Glutamatergic neuron (in vitro differentiated cells): ENCODE measurements at places on chromosomes 2 and 18. TPM values are rescaled to one million over a fixed set of nuclear protein-coding genes. Genes with fewer than 3 reads are reported as not detected.

The EVA1A gene
- not detected for total RNA-seq

The TTR gene
- not detected for total RNA-seq

The ALPP gene
- total RNA-seq: 0.34 TPM

The UGT1A7 gene
- total RNA-seq: not detected

The LYPD1 gene
- total RNA-seq: 1.1 TPM

The NCOA1 gene
- total RNA-seq: 75.1 TPM

The PLCD4 gene
- total RNA-seq: 1.9 TPM

The TEKT4 gene
- not detected for total RNA-seq

The ACOXL gene
- total RNA-seq: 1.4 TPM

The THADA gene
- total RNA-seq: 15.0 TPM

The MYCN gene
- 43.8 TPM for total RNA-seq

The CHRNA1 gene
- 161 TPM for total RNA-seq

The SPEG gene
- 92.9 TPM for total RNA-seq

The KANSL1L gene
- 26.4 TPM for total RNA-seq

The TNFRSF11A gene
- total RNA-seq: 1.2 TPM

The DNAJC27 gene
- total RNA-seq: 17.9 TPM

The UPP2 gene
- not detected for total RNA-seq

The ALK gene
- 9.6 TPM for total RNA-seq

The PAPOLG gene
- total RNA-seq: 22.7 TPM

The HOXD11 gene
- total RNA-seq: not detected

The KIAA2012 gene
- total RNA-seq: not detected

The PMAIP1 gene
- 12.6 TPM for total RNA-seq

The TMEM247 gene
- total RNA-seq: not detected

The IL1RN gene
- total RNA-seq: not detected

The LRATD1 gene
- total RNA-seq: 19.4 TPM

The MSH6 gene
- total RNA-seq: 34.9 TPM

The NPHP1 gene
- 2.5 TPM for total RNA-seq

The LYG1 gene
- 1.2 TPM for total RNA-seq

The IL36G gene
- not detected for total RNA-seq

The TIMM21 gene
- 26.8 TPM for total RNA-seq

The ARHGAP25 gene
- 1.4 TPM for total RNA-seq

The ABCG8 gene
- not detected for total RNA-seq
